Fibroblast of skin of scalp (primary cell): ENCODE measurements at places on chromosomes 12 and 14.

DNA sequence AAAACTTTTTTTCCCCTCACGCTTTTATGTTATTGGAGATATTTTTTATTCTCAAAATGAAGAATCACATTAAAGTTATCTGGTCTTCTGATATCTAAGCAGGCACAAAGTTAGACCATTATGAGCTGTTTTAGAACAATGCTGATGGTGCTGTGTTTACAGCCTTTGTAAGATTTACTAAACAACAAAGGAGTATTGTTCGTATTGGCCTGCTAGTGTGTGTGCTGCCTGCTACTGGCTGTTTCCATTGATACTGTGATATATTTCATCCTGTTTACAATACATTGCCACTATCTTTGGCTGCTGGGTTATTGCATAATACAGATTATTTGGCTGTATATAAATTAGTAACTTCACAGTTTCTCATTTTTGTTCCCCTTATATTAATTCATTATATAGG, 220.8 kb downstream of the ITPR2 start:
- DNase-seq, result no peak

- DNase-seq, result no peak
Measured at GRCh38 chr12:65100140-65100539, 21.0 kb downstream of the WIF1 start.

DNA sequence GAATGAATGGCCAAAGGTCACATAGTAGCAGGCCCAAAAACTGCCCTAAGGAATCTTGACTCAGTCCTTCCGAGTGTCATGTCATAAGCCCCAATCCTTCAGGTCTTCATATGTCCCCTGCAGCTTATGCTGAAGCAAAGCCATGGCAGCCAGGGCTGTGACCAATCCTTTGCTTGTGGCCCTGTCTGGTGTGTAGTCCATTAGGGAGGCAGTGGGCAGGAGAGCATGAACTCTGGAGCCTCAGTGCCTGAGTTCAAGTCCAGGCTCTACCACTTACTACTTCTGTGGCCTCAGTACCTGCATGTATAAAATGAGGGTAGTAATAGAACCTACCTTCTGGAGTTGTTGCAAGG, 20.3 kb downstream of the PLEKHG3 start:
- no peak for DNase-seq

GRCh38 chr12:53499266-53500141, at the start of gene MAP3K12:
MAP3K12 (minus strand) TSS chr12:53499458; CDS start chr12:53487391, 12,067 bp downstream.
- peak; percentile 59 for DNase-seq

DNA sequence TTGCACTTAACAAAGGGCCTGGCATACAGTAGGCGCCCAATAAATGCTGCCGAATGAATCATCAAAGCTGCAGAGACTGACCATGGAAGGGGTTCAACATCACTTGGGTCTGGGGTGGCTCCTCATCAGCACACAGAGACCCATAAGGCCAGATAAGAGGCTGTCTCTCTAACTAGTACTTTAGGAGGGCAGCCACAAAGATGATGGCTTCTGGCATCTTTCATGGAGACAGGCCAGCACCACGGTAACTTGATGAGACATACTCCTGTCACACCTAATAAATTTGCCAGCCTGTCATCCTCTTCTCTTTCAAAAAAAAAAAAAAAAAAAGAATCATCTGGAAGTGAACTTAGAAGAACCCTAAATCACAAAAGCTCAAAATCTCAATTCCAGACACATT, 3.4 kb downstream of the PRIMA1 start:
- DNase-seq, result no peak

DNA sequence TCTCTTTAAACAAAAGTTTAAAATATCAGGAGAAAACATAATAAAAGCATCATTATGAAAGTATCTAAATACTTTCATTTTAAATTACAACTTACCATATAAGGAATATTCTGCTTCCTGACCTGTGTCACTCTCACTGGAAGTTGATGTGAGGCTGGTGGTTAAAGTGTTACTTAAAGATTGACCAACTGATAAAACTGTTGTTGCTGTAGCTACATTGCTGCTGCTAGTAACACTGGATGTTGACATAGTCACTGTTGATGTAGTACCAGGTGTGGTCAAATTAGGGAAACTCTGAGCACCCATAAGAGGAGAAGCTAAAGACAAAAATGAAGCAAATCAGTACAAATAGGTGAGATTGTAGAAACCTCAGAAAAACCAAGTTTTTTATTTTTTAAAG, 79.9 kb downstream of the HECTD1 start:
- DNase-seq, result no peak

DNA sequence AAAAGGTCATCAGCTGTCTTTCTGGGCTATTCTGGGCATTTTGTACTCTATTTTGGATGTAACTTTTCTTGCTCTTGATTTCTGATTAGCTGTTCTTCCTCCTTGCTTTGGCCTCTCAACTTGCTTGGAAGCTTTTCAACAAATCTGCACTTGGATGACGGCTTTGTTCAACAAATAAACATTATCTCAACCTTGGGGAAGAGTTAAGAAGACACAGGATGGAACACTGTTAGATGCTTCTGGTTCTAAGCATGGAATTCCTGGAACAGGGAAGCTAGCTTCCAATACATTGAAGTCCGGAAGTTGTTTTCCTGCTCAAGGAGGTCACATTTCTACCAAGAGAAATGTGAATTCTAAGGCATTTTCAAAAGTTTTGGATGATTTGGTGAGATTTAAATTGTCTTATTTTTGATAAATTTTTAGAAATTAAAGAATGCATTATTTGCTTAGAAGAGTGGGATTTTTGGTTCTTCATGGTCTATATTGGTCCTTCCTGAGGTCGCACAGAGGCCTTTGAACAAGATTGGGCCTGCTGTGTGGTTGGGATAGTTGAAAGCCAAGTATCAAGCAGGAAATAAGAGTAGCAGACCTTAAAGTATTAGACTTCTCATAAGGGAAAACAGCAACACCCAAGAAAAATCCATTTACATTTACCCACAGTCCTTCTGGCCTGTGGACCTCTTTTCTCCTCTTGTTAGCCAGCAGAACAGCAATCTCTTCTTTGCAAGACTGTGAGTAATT, 59.2 kb downstream of the PPFIBP1 start:
- no peak for DNase-seq

- no peak for DNase-seq
Measured at GRCh38 chr14:105078294-105078693, 13.1 kb upstream of the GPR132 start.

DNA sequence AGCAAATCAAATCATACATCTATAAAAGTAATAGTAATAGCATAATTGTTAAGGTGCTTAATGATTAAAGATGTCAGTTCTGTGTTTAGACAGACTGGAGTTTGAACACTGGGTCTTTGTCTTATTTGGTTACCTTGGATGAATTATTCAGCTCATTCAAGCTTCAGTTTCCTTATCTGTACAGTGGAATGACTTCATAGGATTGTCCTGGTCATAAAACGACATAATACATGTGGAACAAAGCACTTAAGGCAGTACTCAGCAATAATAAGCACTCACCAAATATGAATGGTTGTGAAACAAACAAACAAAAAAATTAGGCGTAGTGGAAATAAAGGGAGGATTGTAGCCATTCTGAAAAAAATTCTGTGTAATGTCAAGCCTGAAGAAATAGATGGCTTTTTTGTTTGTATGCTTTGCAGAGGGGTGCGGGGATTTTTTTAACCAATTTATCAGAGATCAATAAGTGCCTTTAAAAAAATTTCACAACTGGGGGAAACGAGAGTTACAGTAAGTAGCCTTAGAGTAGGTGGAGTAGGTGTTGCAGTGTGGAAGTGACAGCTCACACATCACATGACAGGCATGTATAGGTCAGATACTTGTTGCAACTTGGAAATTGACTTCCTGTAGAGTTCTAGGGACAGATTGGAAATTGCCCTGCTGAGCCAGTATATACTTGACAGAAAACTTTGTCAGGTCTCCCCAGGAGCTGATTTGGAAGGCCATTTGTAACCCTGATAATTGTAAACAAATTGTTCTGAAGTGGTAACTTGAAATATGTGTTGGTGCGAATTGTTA, 157.7 kb downstream of the SLC15A5 start:
- DNase-seq, result no peak

DNA sequence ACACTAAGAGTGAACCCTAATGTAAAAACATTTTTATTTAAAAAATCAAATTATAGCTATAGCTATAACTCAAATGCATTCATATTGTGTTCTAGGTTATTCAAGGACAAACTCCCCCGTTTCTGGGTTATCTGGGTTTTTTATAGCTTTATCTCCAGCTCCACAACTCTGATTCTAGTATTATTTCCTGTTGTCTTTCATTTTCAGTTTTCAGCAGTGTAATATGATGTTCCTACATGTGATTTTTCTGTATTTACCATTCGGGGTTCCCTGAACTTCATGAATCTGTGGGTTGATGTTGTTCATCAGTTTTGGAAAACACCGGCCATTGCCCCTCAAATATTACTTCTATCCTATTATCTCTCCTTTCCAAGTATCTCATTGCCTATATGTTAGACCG, 221.9 kb upstream of the FOXN3 start:
- no peak for DNase-seq

GRCh38 chr12:52965337-52965731, 16.4 kb downstream of the KRT18 start:
- no peak for DNase-seq

DNA sequence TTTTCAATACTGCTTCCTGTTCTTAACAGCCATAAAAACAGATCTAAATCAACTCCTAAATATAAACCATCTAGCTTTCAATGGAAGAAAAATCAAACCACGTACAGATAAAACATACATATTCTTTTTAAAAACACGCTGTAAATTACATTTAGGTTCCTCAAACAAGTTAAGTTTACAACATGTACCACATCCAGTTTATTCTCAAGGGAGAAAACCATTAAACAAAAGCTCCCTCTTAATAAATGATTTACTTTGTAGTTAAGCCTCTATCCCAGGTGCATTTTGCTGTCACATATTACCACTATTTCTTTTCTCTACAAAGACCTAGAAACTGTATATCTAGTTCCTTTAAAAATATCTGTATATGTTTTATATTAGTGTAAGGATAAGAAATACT, 3.1 kb downstream of the NUMB start:
- DNase-seq, result no peak

- DNase-seq, result no peak
Measured at GRCh38 chr12:77560714-77561113, 270.0 kb upstream of the NAV3 start.

DNA sequence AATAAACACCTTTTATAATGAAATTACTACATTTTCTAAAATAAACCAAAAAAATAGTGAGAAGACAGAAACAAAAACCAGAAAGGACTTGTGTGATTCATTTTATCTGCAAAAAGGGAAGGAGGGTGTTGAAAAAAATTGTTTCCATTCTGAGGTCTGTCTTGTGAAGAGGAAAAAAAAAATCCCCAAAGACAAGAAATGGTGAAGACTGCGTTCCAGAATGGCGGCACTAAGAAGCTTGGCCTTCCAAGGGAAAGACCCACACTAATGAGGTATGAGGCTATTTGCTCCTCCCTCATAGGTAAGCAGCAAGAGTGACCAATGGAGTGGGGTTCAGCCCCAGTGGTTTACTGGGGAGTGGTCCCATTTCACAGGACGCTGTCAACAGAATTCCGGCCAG, 35.0 kb downstream of the GNPTAB start:
- DNase-seq, result no peak

DNA sequence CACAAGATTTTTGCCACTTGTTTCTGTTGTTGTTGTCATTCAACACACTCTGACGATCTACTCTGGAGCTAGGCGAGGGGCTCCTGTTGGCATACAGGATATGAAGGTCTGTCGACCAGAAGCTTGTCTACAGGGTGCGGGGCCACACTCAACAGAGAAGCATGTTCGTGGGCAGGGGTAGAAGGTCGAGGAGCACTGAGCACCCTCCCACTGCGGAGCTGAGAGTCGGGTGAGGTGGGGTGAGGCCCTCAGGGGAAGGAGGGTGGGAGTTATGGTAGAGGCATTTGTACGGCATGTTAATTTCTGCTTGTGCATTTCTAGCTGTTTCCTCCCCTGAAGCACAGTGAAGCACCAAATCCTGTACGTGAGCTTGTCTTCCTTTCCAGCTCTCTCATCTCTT, 115.1 kb downstream of the PRMT8 start:
- no peak for DNase-seq

GRCh38 chr14:75003250-75004027, 718 bp downstream of the EIF2B2 start:
- no peak for DNase-seq

GRCh38 chr12:89971880-89972279, 263.2 kb upstream of the ATP2B1 start:
- DNase-seq, result no peak

DNA sequence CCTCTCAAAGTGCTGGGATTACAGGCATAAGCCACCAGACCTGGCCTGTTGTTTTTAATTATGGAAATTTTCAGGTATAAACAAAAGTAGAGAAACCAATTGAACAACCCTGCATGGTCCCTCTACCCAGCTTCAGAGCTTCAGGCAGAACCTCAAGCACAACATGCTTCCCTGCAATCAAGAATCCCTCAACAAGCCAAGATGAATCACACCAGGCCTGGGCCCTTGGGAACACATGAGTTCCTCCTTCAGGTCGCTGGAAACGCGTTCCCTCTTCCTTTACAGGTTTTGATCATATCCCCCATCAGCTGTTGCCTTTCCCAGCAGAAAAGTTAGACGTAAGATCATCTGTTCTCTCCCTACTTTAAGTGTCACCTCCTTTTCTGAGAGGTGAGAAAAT, 20.5 kb upstream of the CORO1C start:
- DNase-seq, result peak; percentile 37

DNA sequence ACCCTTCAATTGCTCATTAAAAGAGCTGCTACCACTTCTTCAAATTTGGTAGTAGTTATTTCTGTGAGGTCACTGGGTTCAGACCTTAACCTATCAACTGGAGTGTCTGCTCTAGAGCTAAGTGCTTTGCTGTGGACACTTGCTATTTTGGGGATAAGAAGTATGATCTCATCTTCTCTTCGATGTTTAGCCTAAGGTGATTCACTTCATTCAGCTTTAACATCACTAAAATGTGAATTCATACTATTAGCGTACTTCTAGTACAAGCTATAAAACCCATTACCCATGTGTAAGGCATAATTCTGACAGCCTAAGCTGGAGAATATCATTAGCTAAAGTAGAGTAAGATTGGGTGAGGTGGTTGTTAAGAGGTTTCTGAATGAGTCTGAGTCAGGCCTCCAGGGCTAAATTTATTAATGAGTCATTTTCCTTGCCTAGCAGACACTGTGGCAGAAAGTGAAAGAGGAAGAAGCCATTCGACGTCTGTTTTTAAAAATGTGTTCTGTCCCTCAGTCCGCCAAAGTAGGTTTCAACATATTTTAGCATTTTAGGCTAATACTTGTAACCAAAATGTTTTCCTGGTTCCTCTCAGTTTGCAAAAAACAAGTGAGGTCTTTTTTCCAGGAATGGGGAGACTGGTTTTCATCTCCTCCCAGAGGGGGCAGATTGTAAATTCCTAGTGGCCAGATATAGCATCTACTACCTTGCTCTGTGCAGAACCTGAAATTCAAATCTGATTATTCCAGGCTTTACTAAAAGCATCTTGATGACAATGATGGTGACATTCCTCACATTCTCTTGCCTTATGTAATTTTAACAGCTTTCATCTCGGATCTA, 103.6 kb downstream of the SSPN start:
- DNase-seq, result peak; percentile 77

DNA sequence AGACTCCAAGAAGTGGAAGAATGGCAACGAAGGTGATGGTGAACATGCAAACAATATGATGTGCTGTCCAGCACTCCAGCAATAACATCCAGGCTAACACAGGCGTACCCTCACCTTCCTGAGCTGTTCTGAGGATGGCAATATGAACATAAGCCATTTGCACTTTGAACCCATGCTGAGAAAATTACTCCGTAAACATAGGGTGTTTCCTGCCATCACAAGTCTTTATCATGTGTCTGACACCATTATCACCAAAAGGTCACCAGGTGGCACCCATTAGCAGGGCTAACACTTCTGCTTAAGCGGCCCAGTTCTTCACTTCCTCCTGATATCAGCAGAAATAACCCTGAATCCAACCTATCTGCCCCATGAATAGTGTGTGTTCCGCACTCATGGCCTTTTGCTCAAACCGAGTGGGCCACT, 482.8 kb downstream of the MED13L start:
- DNase-seq, result no peak
